ENCODE measurements at places on chromosomes 4 and X.

DNA sequence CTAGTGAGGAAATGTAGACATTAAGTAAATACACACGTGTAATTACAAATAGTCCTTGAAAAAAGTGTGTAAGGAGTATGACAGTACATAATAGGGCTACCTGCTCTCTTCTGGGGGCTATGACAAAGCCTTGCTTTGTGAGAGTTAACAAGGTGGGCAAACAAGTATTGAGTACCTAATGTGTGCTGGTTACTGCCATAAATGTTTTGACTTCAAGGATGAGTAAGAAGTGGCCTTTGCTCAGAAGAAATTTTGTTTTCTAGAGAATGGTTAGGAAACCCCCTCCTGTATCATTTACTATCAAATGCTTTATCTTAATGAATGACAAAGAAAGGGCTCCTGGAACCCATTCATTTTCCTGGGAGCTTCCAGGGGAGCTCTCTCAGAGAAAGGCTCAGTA lies 167.0 kb upstream of the CASK start:
- DNase-seq: no peak

GRCh38 chr4:78953769-78954666 lies 14.8 kb upstream of the PAQR3 start:
- DNase-seq: no peak

DNA sequence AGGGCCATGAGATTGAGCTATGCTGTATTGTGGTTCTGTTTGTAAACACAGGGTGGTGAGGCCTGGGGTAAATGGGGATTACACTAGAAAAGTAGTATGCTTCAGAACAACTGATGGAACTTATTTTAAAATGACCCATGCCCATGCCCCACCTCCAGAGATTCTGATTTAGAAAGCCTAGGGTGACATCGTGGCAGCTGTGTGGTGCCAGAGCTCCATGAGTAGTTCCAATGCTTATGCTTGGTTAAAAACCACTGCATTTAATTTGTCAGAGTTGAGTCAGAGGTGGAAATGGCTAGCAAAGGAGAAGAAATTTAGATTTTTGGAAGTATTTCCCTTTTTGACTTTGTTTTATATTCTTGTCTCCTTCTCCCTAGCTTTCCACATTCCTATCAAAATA lies 63.4 kb upstream of the PDE5A start:
- DNase-seq: no peak

DNA sequence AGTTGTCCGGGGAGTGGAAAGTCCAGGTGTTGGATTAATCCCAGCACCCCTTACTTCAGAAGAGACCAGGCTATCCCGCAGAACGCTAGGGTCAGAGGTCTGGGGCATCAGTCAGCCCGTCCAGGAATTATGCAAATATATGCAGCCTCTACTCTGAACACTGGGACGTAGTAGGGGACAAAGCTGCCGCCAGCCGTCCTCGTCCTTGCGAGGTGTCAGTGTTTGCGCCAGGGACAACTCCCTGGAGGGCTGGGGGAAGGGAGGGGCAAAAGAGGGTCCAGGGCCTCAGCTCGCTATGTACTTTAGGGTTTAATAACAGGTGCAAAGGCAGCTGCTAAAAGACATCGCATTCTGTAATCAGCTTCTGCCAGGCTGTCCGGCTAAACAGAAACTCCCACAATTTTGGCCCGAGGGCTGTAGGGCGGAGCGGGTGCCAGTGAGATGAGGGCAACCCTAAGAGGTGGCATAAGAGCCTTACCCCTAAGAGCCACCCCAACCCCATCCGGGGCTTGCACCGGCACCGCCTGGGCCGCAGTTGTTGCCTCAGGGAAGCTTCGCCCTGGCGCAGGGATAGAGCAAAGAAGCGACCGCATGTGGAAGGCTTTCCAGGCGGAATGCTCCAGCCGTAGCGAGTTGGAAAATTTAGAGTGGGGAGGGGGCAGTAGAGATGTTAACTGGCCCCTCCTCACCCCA lies 8.4 kb downstream of the HAND2 start:
- DNase-seq: no peak

GRCh38 chrX:110683925-110684324 lies 111.7 kb downstream of the CHRDL1 start:
- DNase-seq: no peak

DNA sequence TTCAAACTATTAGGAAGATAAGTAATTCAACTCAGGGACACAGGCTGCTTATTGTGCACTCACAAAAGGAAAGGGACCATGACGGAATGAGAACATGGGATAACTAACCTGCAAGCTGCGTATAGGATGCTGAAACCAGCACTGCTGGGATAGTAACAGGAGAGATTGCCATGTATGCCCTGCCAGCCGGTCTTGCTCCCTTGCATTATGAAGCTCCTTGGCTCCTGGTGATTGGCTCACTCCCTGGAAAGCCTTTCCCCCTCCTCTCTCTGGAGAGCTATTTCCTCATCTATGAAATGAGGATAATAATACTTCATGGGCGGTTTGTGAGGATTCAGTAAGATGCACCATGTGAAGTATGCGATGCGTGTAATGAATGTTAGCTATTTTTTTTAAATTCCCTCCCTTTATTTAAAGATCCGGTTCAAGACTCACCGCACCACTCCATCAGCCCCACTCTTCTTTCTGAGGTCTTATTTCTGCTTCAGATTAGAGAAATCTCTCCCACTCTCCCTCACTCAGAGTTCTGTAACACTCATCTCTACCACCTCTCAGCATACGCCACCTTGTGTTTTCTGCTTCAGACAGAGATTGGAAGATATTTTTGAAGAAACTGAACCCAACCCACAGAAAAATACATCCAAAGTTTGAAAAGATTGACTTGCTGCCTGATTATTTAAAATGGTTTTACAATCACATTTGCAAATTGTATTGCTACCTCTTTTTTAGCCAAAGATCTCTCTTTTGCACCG lies 18.4 kb downstream of the MSMO1 start:
- no peak for DNase-seq

GRCh38 chr4:40305328-40306170 lies 29.6 kb upstream of the CHRNA9 start:
- DNase-seq: peak; percentile 39

GRCh38 chrX:130543603-130544325 lies 142.0 kb downstream of the RBMX2 start:
- no peak for DNase-seq

GRCh38 chr4:182189103-182189878 lies 53.9 kb upstream of the TENM3 start:
- no peak for DNase-seq

- no peak for DNase-seq
Observed at GRCh38 chrX:24243188-24243587, 70.7 kb downstream of the SUPT20HL2 start.

DNA sequence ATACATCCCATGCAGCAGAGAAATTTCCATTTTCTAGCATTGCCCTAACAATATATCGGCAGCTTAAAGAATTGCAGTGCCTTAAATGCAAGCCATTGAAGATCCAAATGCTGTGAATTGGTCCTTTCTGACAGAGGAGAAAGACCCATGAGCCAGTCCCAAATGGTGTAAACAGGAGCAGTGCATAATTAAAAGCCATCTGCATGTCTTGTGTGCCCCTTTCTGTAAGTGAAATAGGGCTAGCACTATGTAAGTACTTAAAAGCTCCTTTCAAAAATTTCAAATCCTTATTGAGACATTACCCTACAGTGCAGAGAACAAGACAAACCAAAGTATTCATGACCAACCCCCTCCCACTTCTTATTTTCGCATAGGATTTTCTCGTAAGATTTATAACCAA lies 108.7 kb upstream of the LCORL start:
- DNase-seq: no peak

- DNase-seq: no peak
Observed at GRCh38 chr4:158965226-158965625, 137.7 kb upstream of the RAPGEF2 start.

DNA sequence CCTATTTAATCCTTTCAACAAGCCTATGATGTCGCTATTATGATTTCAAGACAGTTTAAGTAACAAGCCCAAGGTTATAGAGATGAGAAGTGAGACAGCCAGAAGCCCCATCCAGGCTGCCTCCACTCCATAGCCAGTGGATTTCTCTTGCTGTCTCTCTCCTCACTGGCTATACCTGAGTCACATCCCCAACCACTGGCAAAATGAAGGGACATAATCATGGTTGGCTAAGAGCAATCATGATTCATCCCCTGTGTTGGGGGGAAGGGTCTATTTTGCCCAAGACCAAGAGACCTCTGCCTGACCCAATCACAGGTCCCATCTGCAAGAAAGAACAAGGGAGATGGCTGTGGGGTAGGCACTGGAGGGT lies 334.9 kb upstream of the GATB start:
- DNase-seq: no peak

DNA sequence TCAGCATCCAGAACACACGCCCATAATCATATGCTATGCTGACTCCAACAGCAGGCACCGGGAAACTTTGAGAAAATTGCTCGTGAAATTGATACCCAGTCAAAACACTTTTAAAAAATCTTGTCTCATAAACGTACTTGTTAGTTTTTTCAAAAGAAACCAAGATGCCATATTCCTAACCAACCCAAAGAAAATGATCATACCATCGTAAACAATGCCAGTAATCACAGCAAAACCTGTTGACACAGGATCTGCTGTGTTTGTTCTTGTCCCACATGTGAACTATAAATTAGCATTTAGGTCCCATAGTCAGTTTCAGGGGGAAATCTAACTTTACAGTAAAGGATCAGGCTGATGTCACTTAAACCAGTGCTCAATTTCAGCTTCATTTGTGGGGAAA lies 23.0 kb downstream of the PRSS12 start:
- no peak for DNase-seq
